Activated CD4-positive, alpha-beta T cell treated with anti-CD3 and anti-CD28 coated beads for 36 hours (primary cell): ENCODE measurements at places on chromosomes 5 and 9.

DNA sequence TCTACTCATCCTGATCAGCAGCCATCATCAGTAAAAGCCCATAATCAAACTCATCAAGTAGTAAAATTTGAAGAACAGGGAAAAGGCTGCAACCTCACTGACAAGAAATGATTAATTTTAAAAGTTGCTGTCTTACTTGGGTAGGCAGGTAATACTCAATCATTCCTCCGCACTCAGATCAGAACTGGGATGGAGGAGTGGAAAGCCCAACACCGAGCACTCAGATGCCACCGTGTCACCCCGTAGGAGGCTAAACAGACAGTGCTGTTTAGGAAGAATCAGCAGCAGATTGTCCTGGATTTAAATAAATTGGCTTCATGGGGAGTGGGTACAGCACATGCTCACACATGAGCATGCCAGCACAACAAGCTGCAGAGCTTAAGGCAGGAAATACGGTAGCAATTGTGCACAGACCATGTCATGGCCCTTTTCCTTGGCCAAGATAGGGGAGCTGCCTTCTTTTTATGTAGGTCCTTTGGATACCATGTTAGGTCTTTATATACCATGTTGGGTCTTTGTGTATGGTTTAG, 92.6 kb upstream of the CDH6 start:
- no peak for DNase-seq

- DNase-seq: no peak
Measured at GRCh38 chr5:159514229-159514810, 184.0 kb upstream of the IL12B start.

GRCh38 chr9:69554945-69555344, 117.2 kb downstream of the APBA1 start:
- no peak for DNase-seq

DNA sequence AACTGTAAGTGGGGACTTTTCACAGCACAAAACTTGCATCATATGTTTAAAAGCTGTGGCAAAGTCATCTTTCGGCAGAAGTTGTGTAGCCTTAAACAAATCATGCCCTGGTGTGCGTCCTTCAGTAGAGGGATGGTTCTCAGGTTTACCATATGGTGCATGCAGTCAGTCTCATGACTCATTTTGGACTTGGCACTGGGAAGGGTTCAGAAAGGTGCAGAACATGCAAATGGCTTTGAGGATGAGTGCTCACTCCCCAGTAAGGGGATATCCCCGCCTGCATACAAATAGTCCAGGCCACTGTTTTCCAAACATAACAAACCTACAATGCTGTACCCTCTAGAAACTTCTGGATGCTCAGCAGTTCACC, 260.3 kb downstream of the NDUFS4 start:
- DNase-seq: no peak

DNA sequence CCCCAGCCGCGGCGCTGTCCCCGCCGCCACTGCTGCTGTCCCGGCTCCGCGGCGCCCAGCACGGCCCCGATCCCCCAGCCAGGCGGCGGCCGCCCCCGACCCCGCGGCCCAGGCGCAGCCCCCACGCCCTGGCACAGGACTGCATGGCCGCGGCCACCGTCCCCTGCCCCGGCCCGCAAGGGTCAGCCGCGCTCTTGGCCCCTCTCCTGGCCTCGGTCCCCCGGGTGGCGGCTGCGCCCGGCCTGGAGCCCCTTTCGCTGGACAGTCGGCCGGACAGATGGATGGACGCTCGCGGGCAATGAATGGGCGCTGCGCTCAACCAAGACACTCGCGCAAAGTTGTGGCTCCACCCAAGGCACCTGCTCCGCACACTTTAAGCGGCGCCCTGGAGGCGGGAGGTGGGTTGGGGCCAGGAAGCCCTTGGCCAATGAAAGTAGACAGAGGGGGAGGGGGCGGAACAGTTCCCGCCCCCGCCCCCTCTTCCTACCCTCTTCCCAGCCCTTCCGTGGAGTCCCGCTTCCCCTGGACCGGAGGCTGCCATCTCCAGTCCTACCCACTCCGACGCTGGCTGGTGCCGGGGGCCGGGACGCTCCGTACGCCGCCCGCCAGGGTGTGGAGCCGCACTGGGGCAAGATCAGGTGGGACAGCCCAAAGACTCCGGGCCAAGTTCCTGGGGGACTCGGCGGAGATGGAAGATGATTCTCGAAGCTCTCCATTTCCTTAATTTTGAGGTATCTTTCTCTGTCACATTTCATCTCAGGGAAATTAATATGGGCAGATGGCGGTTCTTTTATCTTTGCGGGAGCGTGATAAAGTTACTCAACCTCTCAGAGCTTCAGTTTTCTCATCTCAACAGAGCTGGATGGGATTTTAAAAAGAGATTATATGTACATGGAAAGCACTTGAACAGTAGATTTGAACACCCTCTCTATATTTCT, at the start of gene GLDC:
Gene GLDC (minus strand): TSS at position 375 of the 938 bp plus-strand sequence. CDS start 230 bp downstream, at position 145.
- peak; percentile 68 for DNase-seq

DNA sequence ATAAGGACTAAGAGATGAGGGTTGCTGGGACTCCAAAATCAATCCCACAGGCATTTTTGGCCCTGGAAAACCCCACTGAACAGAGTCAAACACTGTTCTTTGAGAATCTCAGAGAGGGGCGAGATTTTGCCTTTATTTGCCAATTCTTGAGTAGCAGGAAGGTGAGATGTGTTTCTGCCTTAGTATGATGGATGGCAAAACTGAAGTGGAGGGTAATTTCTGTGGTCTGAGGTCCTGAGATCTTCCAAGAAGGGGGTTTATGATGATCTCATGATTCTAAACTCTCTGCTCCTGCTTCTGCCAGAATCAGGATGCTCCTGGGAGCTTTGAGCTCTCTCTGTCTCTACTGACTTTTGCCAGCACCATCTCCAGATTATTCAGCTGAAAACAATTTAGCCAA, 174.8 kb upstream of the CLINT1 start:
- no peak for DNase-seq

GRCh38 chr9:36100532-36100931, 36.0 kb upstream of the GLIPR2 start:
- no peak for DNase-seq

- no peak for DNase-seq
Measured at GRCh38 chr9:12708562-12709298, 15.5 kb downstream of the TYRP1 start.

DNA sequence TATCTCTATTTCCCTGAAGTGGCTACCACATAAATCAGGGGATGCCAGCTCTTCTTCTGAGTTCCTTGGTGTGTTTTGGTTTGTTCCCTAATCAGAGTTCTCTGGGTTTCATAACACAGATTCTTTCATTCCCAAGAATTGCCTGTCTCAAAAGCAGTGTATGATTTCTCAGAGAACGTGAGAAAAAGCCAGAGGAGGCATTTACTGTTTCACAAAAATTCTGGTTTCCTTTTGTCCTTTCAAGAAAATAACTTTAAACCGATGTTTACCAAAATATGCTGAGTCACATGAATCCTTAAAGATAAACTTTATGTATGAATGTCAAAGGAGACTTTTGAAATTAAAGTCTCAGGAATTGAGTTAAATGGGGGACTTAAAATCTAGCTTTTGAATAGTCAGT, 314.3 kb downstream of the EBF1 start:
- DNase-seq: no peak

GRCh38 chr9:34380511-34381315, 4.0 kb upstream of the MYORG start:
- DNase-seq: peak; percentile 92

DNA sequence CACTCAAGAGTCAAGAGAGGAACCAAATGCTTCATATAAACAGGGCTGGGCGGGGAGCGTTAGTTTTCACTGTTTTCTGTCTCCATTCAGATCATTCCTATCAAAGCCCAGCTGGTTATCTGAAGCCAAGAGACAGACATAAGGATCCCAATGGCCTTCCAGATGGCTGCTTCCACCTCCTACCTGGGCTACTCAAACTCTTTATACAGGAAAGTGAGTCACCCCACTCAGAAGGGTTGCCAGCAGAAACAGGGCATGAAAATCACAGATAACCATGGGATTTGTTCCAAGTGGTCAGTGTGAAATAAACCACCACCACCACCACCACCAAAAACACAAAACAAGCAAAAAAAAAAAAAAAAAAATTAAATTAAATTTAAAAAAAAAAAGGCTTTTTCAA, 5.5 kb downstream of the PRSS3 start:
- no peak for DNase-seq

DNA sequence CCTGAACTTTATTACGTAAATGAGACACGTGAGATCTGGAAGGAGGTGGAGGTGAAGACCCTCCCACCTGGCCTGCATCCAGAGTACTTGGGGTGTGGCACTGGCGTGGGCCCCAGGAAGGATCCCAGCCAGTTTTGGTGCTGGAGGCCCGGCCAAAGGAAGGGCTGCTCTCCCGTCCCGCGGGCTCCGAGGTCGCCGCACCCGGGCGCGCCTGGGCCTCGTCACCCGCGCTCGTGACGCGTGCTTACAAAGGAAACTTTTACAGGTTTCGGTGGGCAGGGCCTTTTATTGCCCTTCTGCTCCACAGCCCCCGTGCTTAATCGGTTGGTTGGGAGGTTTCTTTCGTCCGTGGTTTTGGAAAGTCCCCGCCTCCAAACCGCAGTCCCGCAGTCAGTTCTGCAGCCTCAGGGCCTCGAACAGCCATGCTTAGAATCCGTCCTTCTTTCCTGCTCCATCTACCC, 29.2 kb downstream of the CDKN2A start:
- DNase-seq: peak; percentile 75

GRCh38 chr5:44675296-44675695, 133.5 kb upstream of the MRPS30 start:
- no peak for DNase-seq

DNA sequence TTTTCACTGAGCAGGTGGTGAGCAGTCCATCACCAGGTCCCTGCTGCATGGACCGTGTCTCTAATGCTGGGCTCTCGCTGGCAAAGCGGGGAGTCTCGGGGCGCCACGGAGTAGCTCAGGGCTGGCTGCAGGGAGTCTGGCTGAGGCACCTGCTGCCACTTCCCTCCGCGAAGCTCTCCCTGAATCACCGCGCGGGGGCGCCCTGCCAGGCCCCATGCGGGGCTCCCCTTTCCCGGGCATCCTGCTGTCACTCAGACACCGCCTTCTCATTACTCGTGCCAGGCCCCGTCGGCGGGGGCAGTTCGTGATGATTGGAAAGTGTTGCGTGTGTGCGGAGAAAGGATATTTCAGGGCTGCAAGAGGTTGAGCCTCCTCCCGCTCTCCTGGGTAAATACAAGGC, 335.8 kb downstream of the IRX2 start:
- DNase-seq: peak; percentile 11

DNA sequence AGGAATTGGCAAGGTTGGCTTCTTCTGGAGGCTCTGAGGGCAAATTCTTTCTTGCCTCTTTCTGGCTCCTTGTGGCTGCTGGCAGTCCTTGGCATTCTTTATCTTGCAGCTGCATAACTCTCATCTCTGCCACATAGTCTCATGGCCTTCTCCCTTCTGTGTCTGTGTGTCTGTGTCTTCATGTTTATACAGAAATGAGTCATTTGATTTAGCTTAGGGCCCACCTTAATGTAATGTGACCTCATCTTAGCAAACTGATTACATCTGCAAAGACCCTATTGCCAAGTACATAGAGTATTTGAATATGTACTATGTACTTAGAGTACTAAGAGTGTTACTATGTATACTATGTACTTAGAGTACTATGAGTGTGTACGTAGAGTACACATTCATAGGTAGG, 122.5 kb downstream of the RFK start:
- DNase-seq: no peak

DNA sequence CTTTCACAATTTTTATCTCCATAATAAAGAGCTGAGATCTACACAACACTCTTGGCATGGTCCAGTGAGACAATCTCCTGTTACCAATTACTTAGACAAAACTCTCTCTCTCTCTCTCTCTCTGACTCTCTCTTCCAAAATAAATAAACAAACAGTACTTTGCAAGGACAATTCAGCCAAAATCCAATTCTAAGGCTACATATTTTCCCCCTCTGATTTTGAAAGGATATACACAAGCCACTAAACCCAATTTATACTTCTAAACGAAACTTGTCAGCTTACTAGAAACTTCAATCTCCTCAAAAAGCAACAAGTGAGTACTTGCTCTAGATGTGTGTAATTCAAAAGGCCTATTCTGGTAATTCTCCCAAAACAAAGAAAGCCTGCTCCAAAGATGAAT, 26.3 kb upstream of the TNPO1 start:
- DNase-seq: no peak

- DNase-seq: no peak
Measured at GRCh38 chr9:124352616-124353015, 62.6 kb downstream of the PSMB7 start.

DNA sequence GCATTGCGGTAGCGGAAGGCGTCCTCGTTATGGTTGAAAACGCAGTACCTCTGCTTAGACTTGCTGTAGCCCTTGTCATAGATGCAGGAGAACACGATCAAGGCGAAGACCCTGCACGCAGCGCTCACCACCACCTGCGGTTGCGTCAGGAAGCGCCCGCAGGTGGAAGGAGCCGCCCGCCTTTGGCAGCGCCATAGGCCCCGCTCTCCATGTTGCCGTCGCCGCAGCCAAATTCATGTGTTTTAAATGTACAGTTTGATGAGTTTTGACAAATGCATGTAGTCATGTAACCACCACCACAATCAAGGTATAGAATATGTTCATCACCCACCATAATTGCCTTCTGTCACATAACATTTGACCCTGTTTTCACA, 84.9 kb upstream of the CEP78 start:
- no peak for DNase-seq

DNA sequence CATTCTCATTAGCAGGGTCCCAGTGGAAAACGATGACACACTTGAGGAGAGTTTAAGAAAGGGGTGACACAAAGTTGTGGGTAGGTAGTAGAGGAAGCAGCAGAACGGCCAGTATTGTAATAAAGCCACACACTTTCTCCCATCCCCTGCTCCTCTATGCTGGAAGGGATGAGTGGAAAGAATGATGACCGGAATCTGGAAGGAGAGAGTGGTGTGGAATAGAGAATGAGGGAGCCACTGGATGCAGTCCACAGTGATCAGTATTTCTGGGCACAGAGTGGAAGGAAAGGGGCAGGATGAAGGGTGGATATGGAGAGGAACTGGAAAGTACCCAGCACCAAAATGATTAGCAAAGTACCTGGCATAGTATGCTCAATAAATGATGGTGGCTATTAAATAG, 133.8 kb upstream of the DAB2 start:
- no peak for DNase-seq

- no peak for DNase-seq
Measured at GRCh38 chr9:96386157-96386556, 2.6 kb upstream of the SLC35D2 start.
